ENCODE measurements at places on chromosomes 16 and 17.

DNA sequence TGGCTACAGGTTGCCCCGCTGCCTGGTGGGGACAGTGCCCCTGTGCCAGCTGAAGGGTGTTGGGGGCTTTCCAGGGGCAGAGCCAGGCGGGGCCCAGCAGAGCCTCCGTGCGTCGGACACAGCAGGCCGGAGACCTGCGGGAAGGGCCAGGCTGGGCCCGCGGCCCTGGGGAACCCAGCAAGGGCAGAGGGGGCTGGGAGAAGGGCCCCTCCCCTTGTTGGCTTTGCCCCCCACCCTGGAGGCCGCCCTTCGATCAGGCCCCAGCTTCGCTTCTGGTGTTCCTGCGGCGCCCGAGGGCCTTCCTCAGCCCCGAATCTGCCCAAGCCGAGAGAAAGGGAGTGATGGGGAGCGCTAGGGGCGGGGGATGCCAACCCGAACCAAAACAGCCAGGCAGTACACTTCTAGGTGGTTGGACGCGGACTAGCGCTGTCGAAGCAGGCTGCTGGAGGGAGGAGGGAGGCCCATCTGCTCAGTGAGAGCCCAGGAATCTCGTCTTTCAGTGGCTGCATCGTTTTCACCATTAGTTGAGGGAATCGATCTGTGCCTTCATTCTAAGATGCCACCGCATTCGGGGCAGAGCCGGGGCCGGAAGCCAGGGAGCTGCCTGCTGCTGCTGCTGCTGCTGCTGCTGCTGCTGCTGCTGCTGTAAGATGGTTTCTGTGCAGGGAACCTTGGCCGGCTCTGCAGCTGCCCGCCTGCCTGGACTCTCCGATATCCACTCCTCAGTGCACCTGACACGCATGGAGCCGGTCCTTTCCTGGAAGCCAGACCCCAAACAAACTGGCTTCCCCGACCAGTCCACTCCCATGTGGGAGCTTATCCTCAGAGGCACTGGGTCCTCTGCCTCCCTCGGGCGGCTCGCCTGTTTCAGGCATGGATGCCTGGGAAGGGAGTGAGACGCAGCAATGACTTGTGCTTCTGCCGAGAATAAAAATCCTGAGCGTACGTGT is 1.7 kb downstream of the JPH3 start:
- no peak for DNase-seq

DNA sequence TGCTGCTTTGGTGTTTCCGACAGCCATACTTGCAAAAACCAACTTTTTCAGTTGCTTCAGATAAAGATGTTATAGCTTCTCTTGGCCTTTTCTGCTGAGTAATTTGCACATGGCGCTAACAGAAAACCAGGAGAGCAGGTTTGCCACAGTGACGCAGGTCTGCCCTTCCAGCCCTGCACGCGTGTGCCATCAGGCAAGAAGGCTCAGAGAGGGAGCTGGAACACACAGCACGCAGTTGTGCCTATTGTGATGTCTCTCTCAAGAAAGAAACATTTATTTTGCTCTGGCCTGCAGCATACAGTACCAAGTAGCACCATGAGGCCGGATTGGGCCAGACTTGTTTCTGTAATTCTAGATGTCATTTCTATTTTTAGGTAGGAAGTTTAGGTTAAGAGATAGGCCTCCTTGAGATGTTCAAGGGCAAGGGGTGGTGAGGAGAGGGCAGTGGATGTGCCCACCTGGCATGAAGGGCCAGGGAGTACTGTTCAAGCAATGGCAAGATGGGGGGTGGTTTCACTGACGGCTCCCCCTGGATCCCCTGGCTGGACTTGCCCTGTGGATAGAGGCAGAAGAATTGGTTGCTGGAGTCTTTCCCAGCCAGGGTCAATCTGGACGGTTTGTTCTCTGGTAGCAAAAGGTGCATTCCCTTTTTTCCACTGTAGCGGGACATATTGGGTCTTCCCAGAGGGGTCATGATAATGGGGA is 1.9 kb downstream of the CBX2 start:
- DNase-seq, result no peak

DNA sequence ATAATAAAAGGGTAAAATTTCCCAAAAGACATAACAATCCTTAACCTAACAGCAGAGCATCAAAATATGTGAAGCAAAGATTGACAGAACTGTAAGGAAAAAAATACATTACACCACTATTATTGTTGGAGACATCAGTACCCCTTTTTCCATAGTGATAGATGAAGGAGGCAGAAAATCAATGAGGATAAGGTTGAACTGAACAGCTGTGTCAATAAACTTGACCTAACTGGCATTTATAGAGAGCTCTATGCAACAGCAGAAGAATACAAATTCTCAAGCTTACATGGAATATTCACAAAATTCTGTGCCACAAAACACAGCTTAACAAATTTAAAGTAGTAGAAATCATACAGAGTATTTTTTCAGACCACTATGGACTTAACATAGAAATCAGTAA is 195.0 kb upstream of the ELAC2 start:
- DNase-seq, result no peak

- DNase-seq, result no peak
These were observed 426.2 kb upstream of the EEF2KMT start for GRCh38 chr16:5523829-5524228.

- DNase-seq, result no peak
These were observed 98.8 kb downstream of the CDYL2 start for GRCh38 chr16:80705596-80705995.

DNA sequence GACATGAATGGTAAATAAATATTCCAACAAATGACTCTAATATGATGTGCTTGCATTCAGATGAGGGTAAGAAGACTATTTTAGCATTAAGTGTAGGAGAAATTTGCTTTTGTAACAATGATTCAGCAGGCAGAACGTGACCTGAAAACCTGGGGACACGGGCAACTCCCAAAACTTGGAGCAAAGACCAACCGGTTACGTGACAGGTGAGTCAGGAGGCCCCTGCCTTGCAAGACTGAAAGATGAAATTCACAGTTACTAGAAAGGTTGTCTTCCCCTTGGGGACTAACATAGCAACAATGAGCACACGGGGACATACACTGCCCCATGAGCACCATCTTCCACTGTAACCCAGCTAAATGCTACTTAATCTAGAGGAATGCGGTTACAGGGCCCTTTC is 33.5 kb upstream of the ERN1 start:
- no peak for DNase-seq

- peak; percentile 94 for DNase-seq
These were observed at the start of gene SOCS7 for GRCh38 chr17:38351412-38352222. TSS of gene SOCS7 (plus strand) at chr17:38351844. CDS start at chr17:38352053, 209 bp downstream.

- DNase-seq, result no peak
These were observed 2.7 kb downstream of the ESRP2 start for GRCh38 chr16:68233085-68233834.

GRCh38 chr16:24094660-24095059 is 161.5 kb upstream of the CACNG3 start:
- no peak for DNase-seq

DNA sequence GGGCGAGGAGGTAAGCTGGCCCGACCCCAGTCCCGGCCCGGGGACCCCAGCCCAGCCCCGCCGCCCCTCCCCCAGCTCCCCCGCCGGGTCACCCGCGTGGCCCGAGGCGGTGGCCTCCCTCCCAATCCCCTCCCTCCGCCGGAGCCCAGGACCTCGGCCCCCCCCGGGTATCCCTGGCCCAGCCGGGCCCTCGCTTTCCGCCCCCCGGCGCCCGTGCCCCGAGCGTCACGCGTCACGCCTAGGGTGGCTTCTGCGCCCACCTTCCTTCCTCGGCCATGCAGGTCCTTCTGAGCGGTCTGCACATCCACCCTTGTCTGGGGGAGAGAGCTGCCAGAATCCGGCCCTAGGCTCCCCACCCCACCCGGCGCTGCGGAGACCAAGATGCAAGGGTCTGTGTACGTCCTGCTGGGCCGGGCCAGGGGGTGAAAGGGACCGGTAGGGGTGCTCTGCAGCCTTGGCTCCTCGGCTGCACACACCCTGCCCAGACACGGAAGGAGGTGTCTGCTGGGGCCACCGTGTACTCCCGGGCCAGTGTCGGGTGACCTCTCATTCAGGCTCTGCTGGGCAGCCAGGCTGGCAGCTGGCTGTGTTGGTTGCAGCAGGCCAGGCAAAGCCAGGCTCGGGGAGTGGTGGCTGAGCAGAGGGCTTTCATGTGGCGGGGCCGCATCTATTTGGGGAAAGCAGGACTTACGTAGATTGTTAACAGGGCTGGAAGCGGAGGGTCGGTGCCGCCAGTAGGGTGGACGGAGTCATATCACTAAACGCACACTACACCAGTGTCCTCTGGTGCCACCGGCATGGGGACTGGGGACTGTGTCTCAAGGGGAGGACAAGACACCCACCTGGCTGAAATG is 754 bp downstream of the RAB11FIP4 start:
- DNase-seq, result no peak

DNA sequence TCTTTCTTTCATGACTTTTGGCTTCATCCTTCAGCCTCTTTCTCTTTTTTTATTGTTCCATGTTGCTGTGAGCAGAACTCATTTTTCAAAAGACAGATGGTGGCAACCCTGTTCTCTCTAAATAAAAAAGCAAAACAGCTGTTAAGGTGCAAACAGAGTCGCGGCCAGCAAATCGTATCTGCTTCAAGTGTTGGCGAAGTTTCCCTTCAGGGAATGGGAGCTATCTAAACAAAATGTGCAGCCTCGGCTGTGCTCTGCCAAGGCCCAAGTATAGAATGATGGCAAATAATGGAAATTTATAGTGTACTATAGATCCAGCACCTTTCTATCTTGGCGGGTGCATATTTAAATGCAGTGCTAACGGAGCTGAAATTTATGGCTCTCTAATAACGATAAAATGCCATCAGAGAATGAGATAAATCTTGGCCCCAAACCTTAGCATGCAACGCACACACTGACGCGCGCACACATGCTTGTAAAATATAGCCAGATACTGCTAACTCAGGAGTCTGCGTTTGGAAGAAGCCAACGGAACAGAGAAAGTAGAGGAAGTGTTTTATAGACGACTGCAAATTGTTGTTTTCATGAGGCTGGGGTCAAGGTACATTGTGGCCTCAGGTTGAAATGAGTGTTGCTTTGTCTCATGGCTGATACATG is 315.5 kb upstream of the RBFOX1 start:
- no peak for DNase-seq

- DNase-seq, result no peak
These were observed 885 bp upstream of the SLC35B1 start for GRCh38 chr17:49708515-49709183.

- no peak for DNase-seq
These were observed 989.0 kb downstream of the CDH11 start for GRCh38 chr16:64132759-64133361.

DNA sequence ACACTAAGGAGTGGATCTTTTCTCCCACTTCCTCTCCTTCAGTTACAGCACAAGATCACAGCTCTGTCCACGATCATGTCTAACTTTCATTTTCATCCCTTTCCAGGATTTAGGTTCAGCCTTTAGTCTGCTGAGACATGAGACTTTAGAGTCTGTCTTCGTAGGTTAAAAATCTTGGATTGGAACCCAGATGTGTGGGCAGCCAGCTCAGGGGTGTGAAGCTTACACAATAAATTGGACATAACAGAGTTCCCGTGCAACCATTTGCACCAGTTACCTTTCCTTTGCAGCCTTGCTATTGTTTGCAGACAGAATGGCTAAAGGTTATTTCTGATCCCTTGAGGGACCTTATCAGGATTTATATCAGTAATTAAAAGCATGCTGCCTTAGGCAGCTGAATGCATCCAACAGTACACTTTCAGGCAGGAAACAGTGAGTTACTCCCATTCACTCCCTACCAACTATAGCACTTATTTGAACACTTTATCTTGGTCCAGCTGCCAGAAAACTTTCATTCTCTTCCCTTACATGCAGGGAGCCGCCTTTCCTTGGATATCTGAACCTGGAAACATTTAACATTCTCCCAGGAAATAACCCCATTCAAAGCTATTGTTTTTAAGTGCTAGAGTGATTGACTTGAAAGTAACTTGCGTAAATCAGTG is 87.3 kb downstream of the TMEM100 start:
- no peak for DNase-seq

DNA sequence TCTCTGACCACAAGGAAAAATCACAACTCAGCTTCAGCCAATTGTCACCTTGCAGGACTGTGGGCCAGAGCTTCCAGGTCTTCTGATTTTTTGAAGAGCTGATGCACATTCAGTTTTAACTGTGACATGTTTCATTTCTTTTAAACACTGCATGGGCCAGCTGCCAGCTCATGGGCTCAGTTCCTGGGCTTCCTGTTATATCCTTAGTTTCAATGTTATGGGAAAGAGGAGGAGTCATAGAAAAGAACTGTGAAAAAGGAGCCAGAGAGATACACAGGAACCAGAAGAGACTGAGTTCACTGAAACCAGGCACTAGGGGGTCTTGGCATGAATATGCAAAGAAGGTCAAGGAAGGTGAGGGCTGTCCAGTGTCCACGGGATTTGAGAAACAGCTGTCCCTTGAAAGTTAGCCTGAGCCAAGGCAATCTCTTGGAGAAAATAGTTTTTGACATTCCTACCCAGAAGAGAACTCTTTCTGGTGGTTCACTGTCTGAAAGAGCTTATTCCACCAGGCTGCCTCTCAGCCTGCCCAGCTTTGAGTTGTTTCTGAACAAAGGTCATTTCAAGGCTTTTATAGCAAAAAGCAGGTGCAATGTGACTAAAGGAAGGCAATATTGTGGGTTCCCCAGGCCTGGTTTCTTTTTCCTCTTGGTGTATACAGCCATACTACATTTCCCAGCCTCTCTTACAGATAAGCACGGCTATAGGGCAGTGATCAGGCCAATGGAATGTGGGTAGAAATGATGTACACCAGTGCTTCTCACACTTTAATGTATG is 10.5 kb downstream of the PDILT start:
- no peak for DNase-seq

GRCh38 chr17:52465407-52465806 is 306.9 kb upstream of the CA10 start:
- DNase-seq, result no peak

- no peak for DNase-seq
These were observed 21.2 kb downstream of the ST3GAL2 start for GRCh38 chr16:70417661-70418060.

DNA sequence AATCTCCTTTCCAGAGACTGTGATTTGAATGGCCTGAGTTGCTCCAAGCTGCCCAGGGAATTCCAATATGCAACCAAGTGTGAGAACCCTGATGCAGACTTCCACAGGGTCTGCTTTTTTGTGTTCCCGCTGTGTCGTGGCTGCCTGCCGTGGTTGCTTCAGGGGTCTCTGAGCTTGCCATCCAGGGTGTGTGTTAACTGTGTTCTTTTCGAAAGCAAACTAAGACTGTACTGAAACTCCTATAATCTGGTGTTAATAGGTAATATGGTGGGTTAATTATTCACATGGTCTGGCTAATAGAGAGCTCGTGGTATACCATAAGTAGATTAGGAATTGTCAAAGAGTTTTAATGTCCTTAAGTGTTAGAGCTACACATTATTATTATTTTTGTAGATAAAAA is 20.7 kb downstream of the UBN1 start:
- DNase-seq, result no peak

- DNase-seq, result no peak
These were observed 54.9 kb upstream of the DLX4 start for GRCh38 chr17:49914096-49914490.
